HL-60 (cell line): ENCODE measurements at places on chromosomes 16 and 17.
A peak's percentile ranks its signal among the peaks of the same experiment; 100 is the strongest.

DNA sequence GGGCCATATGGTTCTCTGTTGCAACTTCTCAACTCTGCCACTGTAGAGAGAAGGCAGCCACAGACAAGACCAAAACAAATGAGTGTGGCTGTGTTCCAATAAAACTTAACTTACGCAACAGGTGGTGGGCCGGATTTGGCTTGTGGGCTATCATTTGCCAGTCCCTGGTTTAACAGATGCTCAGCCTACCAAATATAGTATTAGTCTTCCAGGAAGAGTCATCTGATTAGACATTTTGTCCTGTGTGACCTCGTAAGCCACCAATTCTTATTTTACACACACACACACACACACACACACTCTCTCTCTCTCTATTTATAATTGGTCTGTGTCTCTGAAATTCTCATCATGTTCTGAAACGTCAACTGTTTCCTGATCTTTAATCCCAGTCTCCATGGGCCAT, 245.9 kb downstream of the XYLT1 start:
- peak; percentile 82 for DNase-seq

DNA sequence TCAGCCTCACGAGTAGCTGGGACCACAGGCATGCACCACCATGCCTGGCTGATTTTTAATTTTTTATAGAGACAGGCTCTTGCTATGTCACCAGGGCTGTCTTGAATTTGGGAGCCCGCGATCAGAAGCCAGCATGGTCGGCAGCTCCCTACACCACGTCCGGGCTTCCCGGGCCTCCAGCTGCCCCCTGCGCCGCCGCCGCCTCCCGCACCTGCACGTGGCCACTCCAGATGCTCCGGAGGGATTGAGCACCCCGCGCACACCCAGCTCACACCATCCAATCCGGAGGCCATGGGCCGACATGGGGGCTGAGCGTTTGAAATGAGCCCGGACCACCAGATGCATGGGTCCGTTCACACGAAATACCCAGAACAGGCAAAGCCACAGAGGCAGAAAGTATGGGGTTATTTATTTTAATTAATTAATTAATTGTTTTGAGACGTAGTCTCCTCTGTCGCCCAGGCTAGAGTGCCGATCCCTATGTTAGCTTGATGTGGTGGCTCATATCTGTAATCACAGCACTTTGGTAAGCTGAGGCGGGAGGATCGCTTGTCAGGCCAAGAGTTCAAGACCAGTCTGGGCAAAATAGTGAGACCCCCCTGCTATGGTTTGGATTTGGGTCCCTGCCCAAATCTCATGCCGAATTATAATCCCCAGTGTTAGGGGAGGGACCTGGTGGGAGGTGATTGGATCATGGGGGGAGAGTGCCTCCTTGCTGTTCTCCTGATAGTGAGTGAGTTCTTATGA, 17.1 kb upstream of the PDXDC1 start:
- no peak for DNase-seq

DNA sequence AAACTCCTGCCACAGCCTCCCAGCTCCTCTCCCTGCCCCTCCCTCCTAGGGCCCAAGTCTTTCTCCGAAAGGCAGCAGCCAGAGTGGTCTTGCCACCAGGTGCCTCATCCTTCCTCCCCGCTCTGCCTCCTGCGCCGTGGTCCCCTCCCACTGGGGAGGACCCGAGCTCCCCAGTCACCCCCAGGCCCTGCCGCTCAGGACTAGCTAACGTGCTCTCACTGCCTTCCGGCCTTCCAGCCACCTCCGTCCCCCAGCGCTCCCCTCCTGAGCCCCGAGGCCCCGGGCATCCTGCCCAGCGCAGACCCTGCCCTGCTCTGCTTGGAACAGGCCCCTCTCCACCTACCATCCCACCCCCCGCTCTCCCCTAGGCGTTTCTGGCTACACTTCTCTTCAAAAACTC, 19.4 kb upstream of the COL1A1 start:
- DNase-seq: no peak

GRCh38 chr16:85029408-85029784, 1.8 kb downstream of the KIAA0513 start:
- DNase-seq: no peak

- peak; percentile 38 for DNase-seq
Measured at GRCh38 chr16:19559242-19559910, 3.9 kb downstream of the VPS35L start.

- DNase-seq: no peak
Measured at GRCh38 chr17:47246120-47246519, 7.5 kb upstream of the ITGB3 start.

DNA sequence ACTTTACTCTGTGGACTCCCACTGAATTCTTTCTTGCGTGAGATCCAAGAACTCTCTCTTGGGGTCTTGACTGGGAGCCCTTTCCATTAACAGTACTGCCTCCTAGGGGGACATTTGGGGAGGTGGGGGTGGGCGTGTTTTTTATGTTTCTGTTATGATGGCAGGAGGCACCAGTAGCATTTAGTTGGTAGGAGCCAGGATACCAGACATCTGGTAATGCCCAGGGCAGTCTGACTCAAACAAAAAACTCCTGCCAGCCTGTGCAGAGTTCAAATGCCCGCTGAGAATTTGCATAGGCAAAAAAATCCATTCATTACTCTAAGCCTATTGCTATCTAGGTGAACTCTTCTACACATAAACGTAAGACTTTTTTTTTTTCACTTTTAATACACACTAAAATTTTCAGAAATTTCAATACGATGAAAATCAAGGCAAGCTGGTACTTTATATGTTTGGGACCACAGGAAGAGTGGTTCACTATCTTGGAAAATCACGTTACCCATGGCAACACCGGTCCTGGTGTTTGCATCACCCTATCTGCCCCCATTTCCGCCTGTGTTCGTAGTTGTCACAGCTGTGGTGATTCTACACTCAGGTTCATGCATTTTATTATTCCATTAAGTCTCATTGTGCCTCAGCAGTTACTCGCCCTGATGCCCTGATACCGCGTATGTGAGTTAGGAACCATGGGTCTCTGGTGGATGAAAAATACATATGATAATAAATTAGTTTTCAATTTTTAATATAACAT, 121.1 kb upstream of the XYLT1 start:
- DNase-seq: no peak

DNA sequence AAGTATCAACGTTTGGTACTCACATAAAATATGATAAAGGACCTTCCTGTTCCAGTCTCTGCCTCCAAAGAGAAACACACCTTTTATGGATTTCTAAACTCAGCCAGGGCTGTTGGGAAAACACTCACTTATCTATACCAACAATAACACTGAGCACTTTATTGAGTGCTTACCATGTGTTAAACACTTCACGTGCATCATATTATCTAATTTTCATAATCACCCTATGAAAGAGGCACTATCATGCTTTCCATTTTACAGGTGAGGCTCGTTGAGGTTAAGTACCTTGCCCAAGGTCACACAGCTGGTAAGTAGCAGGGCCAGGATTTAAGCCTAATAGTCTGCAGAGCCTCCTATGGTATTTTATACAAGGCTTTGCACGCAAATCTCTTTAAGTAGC, 251.5 kb upstream of the SOX9 start:
- DNase-seq: no peak

DNA sequence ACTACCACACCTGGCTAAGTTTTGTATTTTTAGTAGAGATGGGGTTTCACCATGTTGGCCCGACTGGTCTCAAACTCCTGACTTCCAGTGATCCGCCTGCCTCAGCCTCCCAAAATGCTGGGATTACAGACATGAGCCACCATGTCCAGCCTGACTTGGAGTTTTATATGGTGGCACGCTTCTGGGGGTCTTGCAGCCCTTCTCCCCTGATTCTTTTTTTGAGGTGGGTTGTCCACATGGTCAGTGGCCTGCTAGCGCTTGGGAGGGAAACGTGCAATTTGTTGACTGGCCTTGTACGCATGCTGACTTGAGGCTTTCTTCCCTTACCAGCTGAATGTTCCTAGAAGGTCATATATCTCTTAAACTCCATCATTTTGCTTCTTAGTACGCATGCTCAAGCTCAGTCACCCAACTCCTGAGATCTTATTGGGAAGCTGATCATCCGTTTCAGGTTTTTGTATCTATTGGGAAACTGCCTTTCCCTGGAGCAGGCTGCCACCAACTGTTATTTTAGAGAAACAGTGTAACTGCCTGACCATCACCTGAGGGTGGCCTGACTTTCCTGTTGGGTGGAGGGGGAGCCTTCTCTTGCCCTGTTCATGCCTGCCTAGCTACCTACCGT, 13.7 kb upstream of the LDHD start:
- DNase-seq: no peak

DNA sequence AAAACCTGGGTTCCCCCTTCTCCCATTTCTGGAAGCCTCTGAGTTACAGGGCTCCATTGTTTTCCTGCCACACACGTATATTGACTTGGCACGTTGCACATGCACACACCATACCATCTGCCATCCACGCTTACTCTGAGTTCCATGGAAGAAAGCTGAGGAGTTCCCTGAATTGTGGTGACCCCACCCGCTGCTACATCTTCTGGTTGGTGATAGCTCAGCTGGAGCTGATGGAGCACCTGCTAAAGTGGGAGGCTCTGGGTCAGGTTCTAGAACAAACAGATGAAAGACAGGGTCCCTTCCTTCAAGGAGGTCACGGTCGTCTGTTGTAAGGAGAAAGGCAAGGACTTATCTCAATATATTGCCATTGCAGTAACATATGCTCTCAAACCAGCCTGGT, 41.1 kb downstream of the TMEM11 start:
- DNase-seq: no peak

- DNase-seq: no peak
Measured at GRCh38 chr17:44222112-44222869, 2.8 kb upstream of the UBTF start.

GRCh38 chr16:9680019-9680655, 502.1 kb downstream of the GRIN2A start:
- DNase-seq: no peak

- no peak for DNase-seq
Measured at GRCh38 chr16:11666103-11667055, 1.9 kb upstream of the SNN start.

- no peak for DNase-seq
Measured at GRCh38 chr16:10584981-10585438, 4.6 kb upstream of the EMP2 start.

DNA sequence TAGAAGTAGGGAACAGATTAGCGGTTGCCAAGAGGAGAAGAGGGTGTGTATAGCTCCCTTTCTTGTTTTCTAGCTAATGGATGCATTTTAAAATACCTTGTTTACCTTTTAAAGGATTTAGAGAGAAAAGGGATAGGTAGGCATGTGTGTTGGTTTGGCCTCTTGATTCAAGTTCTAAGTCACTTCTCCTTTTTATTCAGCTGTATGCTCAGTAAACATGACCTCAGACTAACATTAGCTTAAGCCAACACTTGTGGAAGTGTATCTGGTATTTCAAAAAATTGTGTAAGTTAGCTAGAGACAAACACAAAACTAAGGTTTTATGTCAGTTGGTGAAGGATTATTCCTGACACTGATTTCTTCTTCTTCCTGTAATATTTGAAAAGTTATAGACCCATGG, 204.1 kb upstream of the NOG start:
- no peak for DNase-seq

DNA sequence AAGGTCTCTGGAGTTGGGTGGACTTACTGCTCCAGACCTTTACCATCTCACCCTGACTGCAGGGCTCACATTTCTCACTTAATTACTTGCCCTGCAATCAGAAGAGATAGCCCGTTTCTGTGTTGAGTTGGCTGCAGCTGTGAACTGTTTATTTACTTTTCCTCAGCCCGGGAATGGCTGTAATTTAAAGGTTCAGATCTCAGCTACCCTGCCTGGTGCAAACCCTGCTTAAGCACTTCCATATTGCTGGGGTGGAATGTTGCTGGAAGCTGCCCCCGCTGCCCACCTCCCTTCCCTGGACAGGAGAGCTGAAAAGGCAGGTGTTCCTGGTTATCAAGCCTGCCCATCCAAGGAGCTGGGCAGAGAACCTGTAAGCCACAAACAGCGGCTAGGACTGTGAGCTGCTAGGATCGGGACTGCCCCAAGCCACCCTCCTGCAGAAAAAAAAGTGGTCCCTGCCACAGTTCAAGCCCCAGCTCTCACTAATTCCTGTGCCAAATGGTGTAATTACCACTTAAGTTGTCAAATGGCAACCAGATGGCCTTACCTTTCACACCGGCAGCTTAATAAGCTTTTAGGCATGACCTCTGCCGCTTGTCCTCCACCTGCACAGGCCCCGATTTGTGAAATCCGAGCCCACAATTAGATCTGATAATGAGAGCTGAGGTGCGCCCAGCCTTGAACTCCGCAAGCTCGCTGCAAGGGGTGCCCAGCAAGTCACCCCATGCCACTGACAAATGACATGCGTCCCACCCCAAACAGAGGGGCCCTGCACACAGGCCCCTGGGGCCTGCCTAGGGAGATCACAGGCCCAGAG, 269.8 kb downstream of the C16orf95 start:
- DNase-seq: no peak

- DNase-seq: no peak
Measured at GRCh38 chr17:74339537-74340195, 13.6 kb downstream of the KIF19 start.
